Globus pallidus (tissue), 1 donor: ENCODE measurements at places on chromosomes 7 and 10.
A peak's percentile ranks its signal among the peaks of the same experiment; 100 is the strongest.

- DNase-seq: no peak
Observed at GRCh38 chr7:129605960-129606614, 5.4 kb upstream of the NRF1 start.

DNA sequence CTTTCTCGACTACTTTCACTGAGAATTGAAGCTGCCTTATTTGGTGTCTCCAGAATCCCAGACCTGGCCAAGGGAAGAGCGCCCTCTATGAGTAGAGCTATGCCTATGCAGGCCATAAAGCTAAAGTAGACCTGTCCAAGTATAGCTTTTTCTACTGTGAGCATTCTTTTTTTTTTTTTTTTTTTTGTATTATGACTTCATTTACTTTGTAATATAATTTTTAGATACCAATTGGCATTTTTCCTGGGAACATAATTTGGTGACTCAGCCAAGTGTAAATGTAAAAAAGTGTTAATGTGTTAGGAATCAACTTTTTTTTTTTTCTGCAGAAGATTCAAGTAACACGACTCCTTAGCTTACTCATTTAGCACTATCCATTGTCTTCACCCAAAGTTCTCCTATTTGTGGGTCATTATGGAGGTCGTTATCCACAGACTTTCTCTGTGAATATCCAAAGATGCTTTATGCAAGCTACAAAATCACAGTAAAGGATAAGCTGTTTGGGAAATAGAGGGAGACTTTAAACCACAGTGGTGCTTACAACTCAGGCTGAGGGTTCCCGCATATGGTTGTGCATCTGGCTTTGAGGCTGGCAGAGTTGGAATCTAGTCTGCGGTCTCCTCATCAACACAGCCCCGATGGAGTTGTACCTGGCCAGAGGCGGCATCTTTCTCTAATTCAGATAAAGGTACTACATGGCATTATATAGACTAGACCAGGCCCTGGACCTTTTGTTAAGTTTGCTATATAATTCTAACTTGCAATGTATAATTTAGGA, 1040.2 kb upstream of the SORCS1 start:
- no peak for DNase-seq

DNA sequence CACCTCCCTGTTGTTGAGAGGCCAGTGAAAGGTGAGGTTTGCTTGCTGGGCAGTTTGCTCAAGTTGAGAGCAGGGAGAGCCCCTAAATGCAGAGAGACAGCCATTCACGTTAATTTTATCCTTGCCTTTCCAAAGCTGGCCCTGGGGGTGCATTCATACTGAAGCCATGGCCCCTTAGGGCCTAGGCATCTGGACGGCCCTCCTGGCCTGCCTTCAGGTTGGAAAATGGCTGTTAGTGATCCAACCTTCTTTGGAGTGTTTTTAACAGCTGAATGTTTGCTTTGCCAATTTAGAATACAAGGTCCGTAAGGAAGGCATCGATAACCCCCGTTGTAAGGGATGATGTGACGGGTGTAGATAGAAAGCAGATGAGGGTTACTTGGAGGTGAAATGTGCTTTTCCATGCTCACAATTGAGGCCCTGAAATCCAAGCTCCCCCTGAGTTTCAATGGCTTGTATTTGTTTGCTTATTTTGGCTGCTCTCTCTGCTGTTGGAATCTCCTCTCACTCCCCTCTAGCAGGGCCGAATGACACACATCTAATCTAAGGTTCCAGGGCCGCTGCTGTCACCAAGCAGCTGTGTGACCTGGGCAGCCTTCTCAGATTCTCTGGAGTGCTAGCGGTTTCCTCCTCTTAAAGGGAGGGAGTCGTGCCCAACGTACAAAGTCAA, 171.6 kb upstream of the MKI67 start:
- DNase-seq: no peak

DNA sequence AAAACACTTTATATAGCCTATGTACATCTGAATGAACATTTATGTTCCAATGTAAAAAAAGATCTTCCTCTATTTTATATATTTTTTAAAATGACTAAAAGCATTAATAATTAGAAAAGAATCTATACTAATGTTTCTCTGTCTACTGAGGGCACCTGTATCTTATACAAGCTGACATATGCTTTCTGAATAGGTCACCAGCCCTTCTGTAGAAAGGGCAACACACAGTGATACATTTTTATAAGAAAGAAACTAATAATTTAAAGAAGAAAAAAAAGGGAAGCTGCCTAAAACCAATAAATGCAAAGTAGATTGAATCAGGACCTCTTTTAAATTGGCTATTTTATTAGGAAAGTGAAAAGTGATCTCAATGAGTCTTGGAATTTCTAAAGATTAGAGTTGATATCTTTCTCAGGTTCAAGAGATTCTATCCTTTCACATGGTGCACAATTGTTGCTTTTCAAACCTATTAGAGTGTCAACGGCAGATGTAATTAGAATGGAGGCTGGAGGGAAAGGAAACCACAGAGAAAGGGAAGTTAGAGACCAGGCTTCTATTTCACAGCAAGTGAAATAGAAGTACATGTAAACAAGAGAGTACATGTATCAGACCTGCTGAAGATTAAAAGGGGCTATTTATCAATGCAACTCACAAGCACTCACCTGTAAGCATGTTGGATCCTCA, 6.3 kb downstream of the MTPN start:
- DNase-seq: no peak

- no peak for DNase-seq
Observed at GRCh38 chr7:155710530-155710929, 66.1 kb downstream of the RBM33 start.

- no peak for DNase-seq
Observed at GRCh38 chr10:22686347-22686746, 28.0 kb downstream of the PIP4K2A start.

- DNase-seq: no peak
Observed at GRCh38 chr10:67621834-67622233, 74.2 kb downstream of the CTNNA3 start.

DNA sequence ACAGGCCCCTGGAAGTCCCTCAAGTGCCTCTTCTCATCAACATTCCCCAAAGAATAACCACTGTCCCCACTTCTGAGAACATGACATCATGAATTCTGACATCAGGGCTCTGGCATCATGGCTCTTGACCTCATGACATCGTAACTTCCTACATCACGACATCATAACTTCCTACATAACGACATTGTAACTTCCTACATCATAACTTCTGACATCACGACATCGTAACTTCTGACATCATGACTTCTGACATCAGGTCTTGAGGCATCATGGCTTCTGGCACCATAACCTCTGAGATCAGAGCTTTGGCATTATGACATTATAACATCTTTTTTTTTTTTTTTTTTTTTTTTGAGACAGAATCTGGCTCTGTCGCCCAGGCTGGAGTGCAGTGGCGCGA, 66.7 kb upstream of the FAM20C start:
- no peak for DNase-seq

DNA sequence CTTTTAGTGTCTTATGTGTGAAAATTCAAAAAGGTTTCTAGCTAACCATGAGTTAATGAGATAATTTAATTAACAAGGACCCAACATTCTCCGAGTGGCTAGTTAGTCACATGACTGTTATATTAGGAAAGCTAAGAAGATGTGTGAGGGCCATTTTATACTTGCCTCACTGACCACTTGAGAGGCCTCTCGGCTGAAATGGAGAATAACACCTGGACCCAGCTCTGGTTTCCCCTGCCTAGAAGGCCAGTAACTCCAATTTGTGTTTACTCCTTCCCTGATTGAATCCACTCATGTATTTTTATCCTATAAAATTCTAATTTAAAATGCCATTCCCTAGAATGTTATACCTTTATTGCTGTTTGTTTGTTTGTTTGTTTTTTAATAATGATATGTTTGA, 1091.2 kb downstream of the KCNMA1 start:
- no peak for DNase-seq

DNA sequence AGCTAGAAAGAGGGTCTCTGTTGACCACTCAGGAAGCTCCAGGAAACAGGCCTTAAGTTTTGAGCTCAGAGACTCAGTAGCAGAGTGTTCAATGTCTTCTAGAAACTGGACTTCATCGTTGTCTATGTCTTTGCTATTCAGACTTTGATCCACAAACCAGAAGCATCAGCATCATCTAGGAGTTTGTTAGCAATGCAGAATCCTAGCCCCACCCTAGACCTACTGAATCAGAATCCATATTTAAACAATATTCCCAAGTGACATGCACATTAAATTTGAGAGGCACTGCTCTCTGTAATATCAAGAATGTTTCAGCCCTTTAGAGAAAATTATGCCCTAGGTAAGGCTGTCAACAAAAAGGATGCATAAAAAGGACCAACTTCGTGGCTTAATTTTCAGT, 12.9 kb upstream of the OGDHL start:
- DNase-seq: no peak

- no peak for DNase-seq
Observed at GRCh38 chr10:87880336-87880735, 16.9 kb downstream of the PTEN start.

GRCh38 chr10:25175527-25176420, 973 bp downstream of the GPR158 start:
- DNase-seq: peak; percentile 7

DNA sequence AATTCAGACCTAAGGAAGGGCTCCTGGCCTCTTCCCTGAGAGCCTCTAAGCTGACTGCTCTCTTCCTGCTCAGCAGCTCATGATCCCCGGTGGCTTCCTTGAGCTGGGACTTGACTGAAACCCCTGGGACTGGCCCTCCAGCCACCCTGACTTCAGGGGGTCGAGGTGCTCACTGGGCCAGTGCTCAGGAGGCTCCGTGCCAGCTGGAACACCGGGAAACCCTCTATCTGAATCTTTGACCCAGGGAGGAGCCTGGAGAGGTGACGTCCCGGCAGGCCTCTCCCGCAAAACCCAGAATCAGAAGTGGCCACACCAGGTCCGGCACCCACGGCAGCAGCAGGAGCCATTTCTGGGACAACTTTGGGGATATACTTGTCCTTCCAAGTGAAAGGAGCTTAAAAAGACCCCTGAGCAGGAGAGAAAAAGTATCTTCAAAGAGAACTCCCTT, 110.7 kb downstream of the WDR37 start:
- DNase-seq: no peak

GRCh38 chr7:133980804-133981203, 146.3 kb upstream of the LRGUK start:
- no peak for DNase-seq

DNA sequence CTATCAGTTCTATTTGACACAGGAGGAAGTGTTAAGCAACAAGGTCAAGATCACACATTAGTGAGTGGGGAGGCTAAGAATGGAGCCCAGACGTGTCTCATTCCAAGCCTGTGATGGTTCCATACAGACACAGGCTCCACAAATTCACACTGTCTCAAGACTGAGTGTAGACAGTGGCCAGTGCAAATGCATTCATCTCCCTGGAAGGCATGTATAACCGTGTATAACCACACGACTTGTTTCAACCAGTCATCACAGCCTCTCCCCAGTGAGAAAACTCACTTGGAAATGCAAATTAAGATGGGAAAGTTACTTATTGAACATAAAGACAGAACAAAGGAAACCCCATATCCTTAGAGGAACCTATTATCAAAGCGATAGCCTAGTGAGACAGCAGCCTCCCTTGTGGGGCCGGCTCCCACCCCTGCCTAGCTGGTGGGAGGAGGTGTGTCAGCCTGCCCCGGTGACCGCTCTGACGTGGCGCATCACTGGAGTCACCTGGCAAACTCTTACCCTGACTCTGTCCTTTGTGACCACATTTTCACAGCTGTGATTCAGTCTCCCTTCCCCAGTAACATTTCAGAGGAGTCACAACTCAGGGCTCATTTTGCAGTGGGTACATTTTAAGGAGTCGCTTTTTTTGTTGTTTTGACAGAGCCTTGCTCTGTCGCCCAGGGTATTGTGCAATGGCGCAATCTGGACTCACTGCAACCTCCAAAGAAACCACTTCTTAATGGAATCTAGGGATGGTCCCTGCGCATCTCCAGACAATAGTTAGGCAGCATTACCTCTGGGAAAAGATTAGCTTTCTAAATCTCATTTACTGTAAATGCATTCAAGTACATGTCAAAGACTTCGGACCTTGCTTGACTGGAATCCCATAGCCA, 126.6 kb upstream of the PARD3 start:
- DNase-seq: no peak

DNA sequence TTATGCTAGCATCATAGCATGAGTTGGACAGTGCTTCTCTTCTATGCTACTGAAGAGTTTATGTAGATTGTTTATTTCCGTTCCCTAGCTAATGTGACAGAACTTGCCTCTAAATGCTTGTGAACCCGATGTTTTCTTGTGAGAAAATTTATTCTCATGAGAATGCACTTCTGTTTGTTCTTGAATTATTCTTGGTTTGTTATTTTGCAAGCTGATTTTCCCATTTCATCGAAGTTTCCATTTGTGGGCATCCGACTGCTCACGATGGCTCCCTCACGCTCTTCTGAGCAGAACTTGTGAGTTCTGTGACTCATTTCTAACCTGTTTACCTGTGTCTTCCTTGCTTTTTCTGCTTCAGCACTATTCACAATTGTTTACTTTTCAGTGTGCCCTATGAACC, 59.9 kb downstream of the WDFY4 start:
- no peak for DNase-seq

DNA sequence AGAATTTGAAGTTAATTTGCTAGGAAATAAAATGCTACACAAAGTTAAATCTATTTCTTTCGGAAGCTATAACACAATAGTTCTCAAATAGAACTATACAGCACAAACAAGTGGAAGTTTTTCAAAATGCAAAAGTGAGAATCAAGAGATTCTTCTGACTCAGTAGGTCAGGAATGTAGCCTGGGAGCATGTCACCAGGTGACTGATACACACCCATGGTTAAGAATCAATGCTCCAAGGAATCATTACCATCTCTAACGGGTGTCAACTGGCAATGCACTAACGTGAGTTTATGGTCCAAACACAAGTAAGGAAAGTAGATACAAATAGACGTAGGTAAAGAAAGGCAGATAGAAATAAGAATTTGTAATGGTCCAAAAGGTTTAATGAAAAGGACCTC, 170.5 kb downstream of the SRPK2 start:
- no peak for DNase-seq

DNA sequence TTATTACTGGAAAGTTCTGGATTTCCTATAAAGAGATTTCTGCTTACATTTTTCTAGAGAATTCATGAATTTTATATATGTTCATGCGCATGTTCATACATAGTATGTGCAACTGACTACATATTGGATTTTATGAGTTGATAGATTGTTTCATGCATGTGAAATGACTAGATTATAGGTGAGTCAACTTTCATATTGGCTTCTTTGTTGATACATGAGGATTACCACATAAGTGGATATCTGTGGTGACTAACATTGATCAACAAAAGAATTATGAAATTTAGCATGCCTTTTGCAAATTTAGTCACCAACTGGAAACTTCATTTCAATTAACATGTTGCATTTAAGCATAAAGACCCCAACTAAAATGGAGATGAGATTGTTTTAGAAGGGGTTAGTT, 99.0 kb downstream of the GNAT3 start:
- DNase-seq: no peak

GRCh38 chr7:38020121-38020785, 99.8 kb downstream of the EPDR1 start:
- DNase-seq: no peak

DNA sequence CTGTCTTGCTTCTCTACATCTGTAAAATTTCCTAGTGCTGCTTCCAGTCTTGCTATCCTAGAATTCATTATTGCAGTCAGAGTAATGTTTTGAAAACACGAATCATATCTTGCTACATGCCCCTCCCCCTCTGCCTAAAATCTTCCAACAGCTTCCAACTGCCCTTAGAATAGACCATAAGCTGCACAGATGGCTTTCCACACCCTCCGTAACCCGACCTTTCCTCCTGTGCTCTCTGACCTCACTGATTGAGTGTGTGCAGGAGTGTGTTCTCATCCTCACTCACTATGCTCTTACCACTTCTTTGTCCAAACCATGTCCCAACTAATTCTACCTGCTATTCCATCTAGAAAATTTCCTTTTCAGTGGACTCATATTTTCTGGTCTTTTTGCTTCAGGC, 121.2 kb upstream of the ANKRD1 start:
- DNase-seq: no peak
